ENCODE measurements at places on chromosomes 16 and 17.

GRCh38 chr17:36535669-36536081 is 888 bp downstream of the PIGW start:
- DNase-seq = no peak
- peak overlapping the region; percentile 68 for H3K4me3 ChIP-seq
- peaks cover 16% of the 10 kb centered on the region for H3K36me3 ChIP-seq
- no peaks in the 10 kb centered on the region for H3K27me3 ChIP-seq
- peak overlapping the region; percentile 97 for H3K27ac ChIP-seq
- peaks cover 9% of the 10 kb centered on the region for H3K4me1 ChIP-seq

DNA sequence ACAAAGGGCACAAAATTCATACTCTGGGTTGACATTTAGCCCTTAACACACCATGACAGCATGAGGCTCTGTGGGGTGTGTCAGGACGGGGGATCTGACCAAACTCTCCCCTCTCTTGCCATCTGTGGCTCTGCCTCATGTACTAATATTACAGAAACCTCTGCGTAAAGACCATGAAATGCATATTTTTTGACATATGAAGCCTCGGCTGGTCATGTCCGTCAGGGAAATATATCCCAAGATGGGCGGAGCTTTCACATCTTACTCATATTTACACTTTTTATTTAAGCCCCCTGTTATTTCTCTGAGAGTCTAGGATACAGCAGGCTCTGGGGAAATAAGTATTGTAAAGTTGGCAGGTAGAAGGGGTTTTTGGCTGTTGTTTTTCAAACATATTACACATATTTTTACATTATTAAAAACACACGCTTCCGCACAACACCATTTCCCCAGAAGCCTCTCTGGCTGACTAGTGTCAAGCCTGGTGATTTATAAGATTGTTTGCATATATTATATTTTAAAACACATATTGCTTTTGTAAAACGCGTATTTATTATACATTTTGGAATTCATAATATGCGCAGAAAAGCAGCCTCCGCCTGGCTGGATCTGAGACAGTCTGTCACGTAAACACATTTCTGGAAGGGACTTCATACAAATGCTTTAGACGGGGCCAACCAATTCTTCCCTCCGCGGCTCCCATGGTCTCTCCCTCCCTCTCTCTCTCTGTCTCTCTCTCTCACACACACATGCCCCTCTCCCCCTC is 237.7 kb upstream of the ZFHX3 start:
- H3K27ac ChIP-seq = no peak overlapping the region
- H3K27me3 ChIP-seq = no peaks in the 10 kb centered on the region
- no peak for DNase-seq
- H3K4me3 ChIP-seq = no peak overlapping the region
- H3K36me3 ChIP-seq = no peaks in the 10 kb centered on the region

GRCh38 chr17:61076621-61077031 is 323.0 kb upstream of the TBX2 start:
- no peak for DNase-seq
- H3K27ac ChIP-seq = no peak overlapping the region
- no peak overlapping the region for H3K4me3 ChIP-seq
- no peaks in the 10 kb centered on the region for H3K36me3 ChIP-seq

GRCh38 chr16:35195173-35195863 is 1735.9 kb downstream of the TP53TG3F start:
- no peaks in the 10 kb centered on the region for H3K27me3 ChIP-seq
- H3K36me3 ChIP-seq = no peaks in the 10 kb centered on the region
- H3K4me1 ChIP-seq = no peaks in the 10 kb centered on the region
- no peak for DNase-seq
- H3K27ac ChIP-seq = no peak overlapping the region
- H3K4me3 ChIP-seq = no peak overlapping the region

- no peaks in the 10 kb centered on the region for H3K4me1 ChIP-seq
- H3K36me3 ChIP-seq = no peaks in the 10 kb centered on the region
- H3K4me3 ChIP-seq = no peak overlapping the region
- H3K27ac ChIP-seq = no peak overlapping the region
These were observed 200.2 kb downstream of the RBFOX3 start for GRCh38 chr17:79410681-79411080.
